ENCODE measurements at places on chromosomes 7 and 10. TPM values are rescaled to one million over a fixed set of nuclear protein-coding genes. Genes with fewer than 3 reads are reported as not detected.

The CPVL gene
- not detected for total RNA-seq

The TBATA gene
- total RNA-seq: not detected

The CPA1 gene
- total RNA-seq: not detected

The CTNNA3 gene
- not detected for total RNA-seq

The SPDYE11 gene
- total RNA-seq: not detected

The GTF2IRD1 gene
- 19.0 TPM for total RNA-seq

The VGF gene
- total RNA-seq: 1.7 TPM
